ENCODE measurements at places on chromosomes 7 and 10.

DNA sequence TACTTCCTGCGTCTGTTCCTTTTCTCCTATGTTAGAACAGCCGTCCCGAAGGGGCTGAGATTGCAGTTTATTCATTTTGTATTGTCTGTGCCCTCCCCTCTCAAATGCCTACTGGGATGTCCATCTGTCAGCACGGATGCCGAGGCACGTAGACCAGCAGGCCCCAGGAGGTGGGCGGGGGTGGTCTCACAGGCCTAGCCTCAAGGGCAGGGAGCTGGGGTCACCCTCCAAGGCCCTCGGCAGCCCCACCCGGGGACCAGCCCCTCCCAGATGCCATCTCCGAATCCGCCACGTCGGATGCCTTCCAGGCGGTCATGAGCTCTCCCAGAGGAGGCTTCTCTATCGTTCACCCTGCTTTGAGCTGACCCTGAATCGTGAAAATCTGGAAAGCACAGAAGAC lies 59.7 kb downstream of the ELFN1 start:
- DNase-seq: no peak

DNA sequence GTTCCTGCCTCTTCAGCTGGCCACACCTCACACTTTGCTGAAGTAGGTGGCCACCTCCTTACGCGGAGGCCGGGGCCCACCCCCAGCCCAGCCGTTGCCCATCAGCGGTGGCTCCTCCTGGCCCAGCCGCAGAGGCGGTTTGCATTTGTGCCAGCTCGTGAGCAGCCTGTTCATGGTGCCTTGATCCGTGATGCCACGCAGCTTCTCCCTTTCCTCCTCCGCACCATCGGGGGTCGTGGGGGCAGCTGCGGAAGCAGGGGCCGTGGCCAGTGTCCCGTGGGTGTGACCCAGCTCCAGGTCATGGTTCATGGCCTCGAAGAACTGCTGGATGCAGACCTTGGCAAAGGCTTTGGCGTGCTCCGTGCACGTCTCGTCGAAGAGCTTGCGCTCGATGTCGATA lies 3.1 kb upstream of the CALHM2 start:
- DNase-seq: no peak

DNA sequence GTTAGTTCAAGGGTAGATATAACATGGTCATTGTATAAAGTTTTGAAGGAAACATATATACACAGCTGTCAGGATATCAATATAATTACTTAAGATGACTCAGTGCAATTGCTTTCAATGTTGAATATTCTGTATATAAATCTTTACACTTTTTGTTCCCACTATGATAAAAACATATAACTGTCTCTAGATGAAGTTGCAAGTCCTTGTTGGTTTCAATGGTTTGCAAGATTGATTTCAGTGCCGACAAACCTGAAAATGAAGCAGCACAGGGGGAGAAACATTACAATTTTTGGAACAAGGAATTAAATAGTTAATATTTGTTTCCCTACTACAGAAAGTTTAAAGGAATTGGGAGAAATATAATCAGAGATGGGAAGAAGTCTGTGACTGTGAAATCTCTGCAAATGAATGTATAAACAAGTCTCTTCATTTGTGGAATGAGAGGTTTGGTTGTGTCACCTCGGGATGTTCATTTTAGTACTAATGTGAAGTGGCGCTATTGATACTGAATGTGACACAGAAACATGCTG lies 54.1 kb downstream of the OR13A1 start:
- no peak for DNase-seq

DNA sequence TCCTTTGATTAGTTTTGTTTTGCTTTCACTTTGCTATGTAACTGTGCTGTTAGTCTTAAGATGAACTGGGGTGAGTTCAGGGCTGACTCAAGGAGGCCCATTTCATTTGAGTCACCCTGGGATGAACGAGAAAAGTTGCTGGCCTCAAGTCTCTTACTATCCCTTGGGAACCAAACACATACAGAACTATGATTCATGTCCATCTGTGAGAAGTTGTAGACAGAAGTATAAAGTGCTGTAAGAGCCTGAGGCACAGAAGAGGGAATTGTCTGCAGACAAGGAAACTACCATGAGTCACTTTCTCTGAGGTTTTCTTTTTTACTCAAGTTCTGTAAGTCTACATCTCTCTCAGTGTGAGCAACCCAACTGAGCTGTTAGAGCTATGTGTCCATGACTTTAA lies 179.8 kb upstream of the CSTF2T start:
- DNase-seq: no peak

GRCh38 chr7:26061678-26062603 lies 90.1 kb upstream of the NFE2L3 start:
- DNase-seq: peak; percentile 96

- no peak for DNase-seq
Measured at GRCh38 chr7:84274029-84274638, 79.5 kb upstream of the SEMA3A start.

- DNase-seq: no peak
Measured at GRCh38 chr7:143069912-143070500, 17.9 kb downstream of the OR6V1 start.

- no peak for DNase-seq
Measured at GRCh38 chr7:151058781-151059366, 515 bp upstream of the SLC4A2 start.

DNA sequence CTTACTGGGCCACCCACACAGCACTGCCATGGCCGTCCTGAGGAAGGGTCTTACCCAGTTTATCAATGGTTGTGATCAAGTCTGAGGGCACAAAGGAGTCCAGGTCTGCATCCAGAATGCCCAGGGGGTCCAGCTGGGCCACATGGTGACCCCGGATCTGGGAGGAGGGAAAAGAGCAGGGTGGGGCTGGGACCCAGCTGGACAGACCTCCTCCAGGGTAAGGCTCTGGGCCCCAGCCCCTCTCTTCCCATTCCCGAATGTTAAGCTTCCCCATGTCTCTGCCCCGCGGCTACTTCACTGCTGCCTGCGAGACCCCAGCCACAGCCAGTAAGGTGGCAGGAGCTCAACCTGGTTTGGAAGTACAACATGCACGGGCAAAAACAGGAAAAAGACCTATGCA lies 9.5 kb downstream of the OGDHL start:
- DNase-seq: no peak

DNA sequence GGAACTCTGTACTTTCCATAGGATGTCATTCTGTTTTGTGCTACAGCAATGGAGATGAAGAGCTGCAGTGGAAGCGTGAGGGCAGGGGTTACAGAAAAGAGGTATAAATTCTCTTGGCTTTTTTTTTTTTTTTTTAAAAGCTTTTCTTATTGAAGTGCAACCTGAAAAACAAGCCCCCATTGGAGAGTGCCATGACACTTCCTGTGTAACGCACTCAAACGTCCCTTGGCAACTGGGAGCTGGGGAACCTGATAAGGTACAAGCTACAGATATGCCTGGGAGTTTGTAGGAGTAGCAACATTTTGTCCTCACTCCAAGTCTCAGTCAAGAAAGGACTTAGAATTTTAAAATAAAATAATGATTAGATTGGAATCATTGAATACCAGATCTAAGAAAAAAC lies 512.1 kb downstream of the RPS24 start:
- no peak for DNase-seq

DNA sequence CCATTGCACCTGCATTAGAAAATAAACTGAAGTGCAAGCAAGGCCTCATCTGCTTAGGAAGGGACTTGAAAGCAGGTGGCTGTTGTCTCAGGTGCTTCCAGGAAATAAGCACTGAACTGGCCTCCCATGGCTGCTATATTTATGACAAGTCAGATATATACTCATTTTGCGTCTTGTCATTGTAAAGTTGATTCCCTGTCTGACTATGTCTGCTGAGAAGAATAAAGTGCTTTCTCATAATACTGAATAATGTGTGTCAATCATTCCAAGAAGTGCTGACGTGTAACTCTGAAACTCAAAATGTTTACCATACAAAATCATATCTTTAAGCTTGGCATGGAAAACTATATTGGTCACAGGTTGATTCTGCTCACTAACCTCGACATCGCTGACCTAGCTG lies 44.9 kb upstream of the SVOPL start:
- no peak for DNase-seq

GRCh38 chr7:28354601-28355402 lies 57.5 kb upstream of the CREB5 start:
- peak; percentile 29 for DNase-seq

GRCh38 chr10:48490571-48490940 lies 114.3 kb downstream of the ARHGAP22 start:
- no peak for DNase-seq

- no peak for DNase-seq
Measured at GRCh38 chr7:134847851-134848588, 68.6 kb downstream of the CALD1 start.

GRCh38 chr7:33667196-33667595 lies 238.1 kb upstream of the BMPER start:
- no peak for DNase-seq

GRCh38 chr7:158856883-158857668 lies 718 bp downstream of the DYNC2I1 start:
- DNase-seq: no peak

DNA sequence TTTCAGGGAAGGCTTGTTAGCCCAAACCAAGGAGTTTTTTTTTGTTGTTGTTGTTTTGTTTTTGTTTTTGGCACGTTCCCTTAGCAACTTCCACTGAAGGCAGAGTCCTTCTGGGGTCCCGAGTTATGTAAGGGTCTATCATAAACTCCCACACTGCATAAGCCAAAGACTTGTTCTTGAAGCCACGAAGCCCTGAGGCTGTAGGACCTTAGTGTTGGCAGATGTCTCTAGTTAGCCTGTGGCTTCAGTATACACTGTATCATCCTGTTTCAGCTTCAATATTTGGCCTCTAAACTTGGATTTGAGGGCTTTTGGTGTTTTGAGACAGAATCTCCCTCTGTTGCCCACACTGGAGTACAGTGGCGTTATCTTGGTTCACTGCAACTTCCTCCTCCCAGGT lies 13.6 kb downstream of the KPNA7 start:
- no peak for DNase-seq

DNA sequence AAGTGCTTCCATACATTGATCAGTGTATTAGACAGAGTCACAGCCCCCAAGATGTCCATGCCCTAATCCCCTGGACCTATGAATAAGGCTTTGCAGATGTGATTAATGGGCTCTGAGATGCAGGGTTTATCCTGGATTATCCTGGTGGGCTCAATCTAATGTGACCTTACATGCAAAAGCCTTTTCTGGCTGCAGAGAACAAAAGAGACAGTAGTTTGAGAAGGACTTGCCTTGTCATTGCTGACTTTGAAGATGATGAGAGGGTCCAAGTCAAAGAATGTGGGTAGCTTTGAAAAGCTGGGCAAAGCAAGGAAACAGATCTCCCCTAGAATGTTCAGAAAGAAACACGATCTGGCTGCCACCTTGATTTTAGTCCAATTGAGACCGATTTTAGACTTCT lies 238.7 kb downstream of the CCSER2 start:
- DNase-seq: no peak

- DNase-seq: no peak
Measured at GRCh38 chr7:107251963-107252362, 83.2 kb downstream of the HBP1 start.

DNA sequence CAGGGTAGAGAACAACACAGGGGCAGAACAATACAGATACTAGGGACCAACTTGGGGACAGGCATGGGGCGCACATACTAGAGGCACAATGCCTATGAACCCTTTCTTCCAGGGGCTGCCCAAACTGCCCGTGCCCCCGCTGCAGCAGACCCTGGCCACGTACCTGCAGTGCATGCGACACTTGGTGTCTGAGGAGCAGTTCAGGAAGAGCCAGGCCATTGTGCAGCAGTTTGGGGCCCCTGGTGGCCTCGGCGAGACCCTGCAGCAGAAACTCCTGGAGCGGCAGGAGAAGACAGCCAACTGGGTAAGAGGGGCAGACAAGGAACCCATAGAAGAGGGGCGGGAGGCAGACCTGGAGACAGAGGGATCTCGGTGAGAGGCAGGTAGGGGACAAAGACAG lies 5.8 kb downstream of the CHAT start:
- no peak for DNase-seq

DNA sequence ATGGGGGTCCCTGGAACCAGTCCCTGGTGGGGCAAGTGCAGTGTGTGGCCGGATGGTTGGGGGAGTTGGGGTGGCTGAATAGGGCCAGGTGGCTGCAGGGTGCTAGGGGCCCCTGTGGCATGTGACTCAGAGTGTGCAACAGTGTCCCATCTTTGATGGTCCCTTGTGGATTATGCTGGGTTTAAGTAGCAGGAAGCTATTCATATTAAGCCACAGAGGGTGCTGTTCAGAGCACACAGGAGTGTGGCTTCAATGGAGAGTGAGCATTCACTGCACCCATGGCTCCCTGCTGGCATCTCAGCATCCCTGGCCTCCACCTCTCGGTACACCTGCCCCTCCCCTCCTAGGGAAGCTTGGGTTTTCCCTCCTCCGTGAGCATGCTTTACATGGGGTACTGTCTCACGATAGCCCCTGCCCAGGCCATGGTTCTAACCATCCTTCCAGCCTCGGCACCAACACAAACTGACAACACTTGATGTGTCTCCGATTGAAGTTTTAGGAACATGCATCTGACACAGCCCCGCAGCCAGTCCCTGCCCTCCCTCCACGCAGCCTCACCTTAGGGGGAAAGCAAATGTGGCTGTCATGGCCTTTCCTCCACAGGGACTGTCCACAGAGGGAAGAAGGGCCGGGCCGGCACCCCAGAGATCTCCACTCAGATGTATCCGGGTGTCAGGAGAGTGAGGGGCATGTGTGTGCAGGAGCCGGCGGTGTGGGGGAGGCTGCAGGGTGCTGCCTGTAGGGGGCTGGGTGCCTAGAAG lies 30.4 kb upstream of the PPIF start:
- no peak for DNase-seq

DNA sequence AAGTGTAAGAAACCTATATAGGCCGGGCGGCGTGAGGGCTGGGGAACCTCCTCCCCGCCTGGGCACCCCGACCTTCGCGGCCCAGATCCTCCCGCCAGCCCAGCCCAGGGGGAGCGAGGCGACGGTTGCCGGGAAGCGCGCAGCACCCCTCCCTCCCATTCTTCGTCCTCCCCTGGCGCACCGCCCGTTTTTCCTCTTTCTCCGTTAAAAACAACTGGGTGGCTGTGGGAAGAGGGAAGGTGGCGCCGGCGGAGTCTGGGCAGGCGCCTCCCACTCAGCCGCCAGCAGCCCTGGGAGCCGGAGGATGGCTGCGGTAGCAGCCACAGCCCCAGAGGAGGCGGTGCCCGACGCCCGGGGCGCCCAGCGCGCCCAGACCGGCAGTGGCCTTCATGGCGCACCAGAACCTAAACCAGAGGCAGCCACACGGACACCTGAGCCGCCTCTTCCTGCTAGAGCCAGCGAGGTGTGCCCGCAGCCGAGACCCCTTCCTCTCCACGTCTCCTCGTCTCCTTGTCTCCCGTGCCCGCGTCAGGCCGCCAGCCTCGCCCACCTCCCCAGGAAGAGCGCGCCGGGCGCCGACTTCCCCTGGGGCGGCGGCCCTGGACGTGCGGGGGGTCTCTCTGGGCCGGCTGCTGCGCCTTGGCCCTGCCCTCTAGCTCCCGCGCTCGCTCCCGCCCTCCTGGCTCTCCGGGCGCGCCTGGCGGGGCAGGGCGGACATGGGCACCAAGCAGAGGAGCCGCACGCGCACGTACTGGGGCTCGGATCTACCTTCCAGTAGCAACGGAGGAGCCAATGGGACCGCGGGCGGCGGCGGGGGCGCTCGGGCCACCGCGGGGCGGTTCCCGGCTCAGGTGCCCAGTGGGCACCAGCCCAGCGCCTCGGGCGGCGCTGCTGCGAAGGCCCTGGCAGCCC lies 32.8 kb upstream of the SFTPD start:
- DNase-seq: peak; percentile 43

- no peak for DNase-seq
Measured at GRCh38 chr10:46074196-46074946, 28.3 kb upstream of the MSMB start.

Measured in NCI-H748 treated with DMSO at 0.1 percent for 48 hours (cell line).